ENCODE measurements at places on chromosomes 16 and 17.

- no peak for DNase-seq
These were observed 624.3 kb downstream of the MAF start for GRCh38 chr16:78976212-78976611.

DNA sequence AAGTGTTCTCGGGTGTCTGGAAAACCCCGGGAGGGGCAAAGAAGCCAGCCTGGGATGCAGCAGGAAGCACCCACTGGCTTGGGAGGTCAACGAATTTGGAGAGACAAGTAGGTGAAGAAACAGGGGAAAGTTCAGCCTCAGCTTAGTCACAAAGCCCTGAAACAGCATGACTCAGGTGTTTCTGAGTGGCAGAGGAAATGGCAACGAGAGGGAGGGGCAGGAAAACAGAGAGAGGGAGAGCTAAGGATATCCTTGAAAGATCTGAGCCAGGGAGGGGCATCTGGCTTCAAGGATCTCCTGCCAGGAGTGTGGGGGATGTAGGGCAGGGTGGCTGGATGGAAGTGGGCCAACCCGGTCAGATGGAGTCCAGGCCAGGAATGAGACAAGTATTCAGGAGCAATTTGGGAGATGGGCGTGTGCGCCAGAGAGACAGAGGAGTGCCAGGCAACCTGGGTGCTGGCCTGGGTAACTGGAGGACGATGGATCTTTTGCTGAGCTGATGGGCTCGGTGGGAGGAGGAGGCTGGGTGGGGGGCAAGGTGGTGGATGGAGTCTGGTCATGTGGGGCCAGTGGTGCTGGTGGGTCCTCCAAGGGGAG is 27.2 kb downstream of the ABCC3 start:
- no peak for DNase-seq

DNA sequence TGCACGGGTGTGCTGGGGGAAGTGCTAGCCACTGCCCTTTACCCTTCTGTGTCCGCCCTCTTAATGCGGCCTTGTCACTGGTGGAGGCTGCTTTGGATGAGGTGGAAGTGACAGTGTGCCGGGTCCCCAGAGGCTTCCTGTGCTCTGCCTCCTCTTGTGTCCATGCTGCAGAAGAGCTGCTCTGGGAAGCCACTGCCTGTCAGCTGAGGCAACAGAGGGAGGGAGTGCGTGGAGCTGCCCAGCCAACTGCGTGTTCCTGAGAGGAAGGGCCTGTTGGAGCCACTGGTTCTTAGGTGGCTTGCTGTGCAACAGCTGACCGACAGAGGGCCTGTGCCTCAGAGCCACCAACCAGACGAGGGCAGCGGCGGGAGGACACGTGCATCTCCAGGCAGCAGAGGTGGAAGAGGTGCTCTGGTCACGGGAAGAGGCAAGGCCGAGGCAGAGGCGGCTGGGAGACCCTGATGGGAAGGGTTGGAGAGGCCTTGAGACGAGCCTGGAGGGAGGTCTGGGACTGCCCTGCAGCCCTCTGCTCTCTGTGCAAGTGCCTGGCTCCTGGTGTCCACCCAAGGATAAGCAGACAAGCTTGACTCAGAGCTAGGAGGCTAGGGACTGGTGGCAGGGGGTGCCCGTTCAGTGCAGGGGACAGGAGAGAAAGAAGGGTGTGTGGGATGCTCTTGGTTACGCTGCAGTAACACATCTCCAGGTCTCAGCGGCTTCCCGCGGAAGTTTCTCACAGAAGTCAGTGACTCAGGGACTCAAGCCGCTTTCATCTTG is 25.4 kb downstream of the B9D1 start:
- DNase-seq = no peak

DNA sequence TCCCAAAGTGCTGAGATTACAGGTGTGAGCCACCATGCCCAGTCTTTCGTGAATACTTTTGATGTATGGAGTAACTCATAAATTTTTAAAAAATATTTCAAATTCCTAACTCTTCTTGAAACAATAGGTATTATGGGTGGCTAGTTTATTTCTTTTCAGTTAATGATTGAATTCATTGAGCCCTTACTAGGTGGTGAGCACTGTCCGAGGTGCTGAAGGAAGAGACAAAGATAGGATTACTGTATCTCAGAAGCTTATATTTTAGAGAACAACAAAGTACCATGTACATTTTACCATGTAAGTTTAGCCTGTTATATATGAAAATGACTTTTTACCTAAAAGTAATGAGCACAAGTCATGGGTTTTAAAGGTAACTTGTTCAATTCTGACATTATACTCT is 418.3 kb downstream of the NPIPA7 start:
- no peak for DNase-seq

- no peak for DNase-seq
These were observed 6.9 kb upstream of the C16orf78 start for GRCh38 chr16:49366669-49367068.

DNA sequence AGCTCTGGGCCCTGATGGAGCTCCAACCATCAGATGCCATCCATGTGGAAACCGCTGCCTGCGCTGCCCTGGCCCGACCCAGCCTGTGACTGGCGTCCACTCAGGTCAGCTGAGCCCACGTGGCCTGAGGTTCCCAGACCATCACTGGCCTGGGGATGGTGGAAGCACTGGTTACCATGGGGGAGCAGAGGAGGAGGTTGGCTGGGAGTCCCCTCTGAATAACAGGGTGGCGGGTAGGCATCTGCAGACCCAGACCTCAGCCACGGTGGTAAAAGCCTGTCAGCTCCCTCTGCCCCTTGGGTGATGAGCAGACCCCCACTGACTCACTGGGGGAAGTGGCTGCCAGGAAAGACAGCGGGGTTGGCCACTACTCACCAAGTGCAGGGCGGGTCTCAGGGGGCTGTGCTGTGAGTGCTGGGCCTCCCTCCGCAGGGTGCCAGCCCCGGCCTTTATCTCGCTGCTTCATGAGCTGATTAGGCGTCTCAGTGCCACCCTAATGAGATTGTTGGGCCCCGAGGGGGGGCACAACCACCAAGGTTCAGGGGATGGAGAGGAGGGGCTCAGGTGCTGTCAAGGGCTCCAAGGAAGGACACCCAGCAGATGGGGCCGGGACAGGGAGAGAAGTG is at the start of gene PDE6G:
Gene PDE6G, minus strand, starts transcription at position 425 of the 626 bp plus-strand sequence. CDS start 3,237 bp downstream, outside the sequence.
- no peak for DNase-seq

DNA sequence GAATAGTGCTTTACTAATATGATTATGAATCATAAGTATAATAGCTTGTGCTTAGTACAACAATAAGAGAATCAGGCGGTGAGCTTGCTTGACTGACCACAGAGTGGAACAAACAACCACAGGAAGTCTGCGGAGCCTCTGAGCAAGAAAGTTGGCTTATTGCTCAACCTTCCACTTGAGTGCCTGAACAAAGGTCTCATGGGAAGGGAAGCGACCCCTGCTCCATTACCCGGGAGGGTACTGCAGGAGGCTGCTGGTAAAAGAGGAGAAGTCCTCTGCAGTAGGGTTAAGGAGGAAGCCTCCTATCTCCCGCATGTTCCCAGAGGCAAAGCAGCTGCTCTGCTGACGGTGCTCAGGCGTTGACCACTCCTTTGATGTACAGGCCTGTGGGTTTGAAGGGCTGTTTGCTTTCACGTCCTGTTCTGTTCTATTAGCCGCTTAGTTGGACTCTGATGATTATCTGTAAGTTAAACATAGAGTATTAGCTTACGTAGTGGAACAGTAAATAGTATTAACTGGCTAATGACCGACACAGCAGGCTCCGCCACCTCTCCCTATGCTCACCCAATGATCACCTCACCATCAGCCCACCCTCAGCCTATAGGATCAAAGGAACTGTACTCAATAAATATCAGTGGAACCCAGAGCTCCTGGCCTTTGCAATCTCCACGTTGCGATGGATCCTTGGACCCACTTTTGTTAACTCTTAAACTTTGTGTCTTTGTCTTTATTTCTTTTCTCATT is 17.5 kb downstream of the ALOX15B start:
- no peak for DNase-seq

DNA sequence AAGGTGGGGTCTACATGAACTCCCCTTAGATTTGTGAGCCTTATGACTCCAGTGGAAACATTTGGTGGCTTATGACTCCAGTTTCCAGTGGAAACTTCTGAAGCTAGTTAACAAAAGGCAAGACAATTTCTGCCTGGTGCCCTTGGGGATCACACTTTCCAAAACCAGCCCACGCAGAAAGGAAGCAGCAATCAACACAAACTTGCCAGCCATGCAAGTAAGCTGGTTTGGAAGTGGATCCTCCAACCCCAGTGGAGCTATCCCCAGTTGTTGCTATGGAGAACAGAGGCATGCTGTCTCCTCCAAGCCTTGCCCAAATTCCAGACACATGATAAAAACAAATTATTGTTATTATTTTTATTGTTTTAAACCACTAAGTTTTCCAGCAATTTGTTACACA is 130.9 kb downstream of the CDH11 start:
- DNase-seq = no peak

DNA sequence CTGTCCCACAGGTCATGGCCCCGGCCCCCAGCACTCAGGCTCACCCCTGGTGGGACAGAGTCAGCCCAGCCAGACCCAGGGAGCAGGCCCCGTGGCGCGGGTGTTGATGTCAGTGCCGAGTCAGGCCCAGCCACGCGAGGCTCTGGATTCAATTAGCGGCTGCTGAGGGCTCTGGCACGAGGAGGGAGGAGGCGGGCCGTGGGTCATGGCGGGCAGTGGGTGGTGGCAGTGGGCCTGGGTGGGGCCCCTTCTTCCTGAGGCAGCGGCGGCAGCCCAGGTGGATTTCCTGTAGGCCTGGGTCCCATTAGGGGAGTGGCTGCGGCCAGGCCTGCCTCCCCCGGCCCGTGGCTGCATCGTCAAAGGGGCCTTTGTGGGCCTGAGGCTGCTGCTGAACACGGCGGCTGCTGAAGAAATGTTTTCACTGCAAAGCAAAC is 12.9 kb downstream of the VASN start:
- no peak for DNase-seq

DNA sequence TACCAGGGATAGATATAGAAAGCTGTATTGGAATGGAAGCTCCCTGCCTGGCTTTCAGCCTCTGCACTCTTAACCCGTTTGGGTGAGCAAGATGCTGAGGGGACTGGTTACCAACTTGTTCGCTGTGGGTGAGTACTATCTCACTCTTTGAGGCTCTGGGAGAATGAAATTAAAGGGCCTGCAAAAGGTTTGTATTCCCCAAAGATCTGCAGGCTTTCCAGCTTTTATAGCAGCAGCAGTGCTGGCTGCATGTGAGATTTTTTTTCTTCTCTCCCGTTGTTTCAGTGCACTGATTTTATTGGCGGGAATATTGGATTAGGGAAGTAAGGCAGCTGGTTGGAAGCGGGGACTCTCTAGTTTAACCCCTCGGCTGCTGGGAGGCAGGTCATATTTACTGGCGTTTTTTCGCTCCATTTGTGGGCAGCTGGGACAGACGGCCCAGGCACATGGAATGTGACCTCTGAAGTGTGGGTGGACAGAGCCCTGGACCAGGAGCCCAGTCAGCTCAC is 30.9 kb downstream of the C17orf75 start:
- DNase-seq = no peak

GRCh38 chr16:64919929-64920607 is 201.8 kb downstream of the CDH11 start:
- no peak for DNase-seq

- DNase-seq = peak; percentile 84
These were observed 14.7 kb downstream of the DLG4 start for GRCh38 chr17:7204828-7205461.

DNA sequence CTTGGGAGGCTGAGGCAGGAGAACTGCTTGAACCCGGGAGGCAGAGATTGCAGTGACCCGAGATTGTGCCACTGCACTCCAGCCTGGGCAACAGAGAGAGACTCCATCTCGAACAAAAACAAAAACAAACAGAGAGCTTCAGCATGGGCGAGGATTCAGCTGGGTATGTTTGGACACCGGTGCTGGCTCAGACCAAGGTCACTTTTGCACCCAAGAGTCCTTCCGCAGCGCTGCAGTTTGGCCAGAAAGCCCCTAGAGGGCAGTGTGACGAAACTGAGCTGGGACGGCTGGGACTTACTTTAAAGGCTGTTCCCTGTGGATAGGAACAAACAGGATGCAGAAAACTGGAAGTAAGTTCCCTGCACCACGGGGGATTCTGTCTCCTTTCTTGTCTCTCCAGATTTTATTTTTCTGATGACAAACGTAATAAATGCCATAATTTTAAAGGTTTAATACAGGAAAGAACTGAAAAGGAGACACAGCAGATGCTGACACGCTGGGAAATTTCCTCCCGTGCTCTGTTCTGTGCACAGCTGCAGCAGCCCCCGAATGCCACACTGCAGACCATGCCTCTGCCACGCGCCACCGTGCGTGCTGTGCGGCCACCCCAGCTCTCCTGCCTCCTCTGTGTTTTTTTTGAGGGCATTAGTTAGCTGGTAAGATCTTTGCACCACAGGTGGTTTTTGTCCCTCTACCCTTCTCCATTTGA is 25.2 kb upstream of the USP36 start:
- DNase-seq = no peak

DNA sequence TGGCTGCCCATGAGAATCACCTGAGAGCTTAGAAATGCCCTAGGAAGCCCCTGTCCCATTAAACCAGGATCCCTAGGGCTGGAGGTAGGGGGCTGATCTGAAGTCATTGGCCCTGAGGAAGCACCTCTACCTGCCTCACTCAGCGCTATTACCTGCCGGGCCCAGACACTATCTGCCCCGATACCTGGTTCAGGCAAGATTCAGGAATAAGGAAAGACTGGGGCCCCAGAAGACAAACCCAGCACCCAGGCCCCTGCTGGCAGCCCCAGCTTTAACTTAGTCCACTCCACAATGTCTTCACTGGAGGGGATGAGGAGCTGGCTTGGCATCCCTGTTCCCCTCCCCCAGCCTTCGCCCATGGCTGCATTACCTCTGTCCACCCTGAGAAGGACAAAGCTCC is 126.3 kb downstream of the GAS7 start:
- DNase-seq = no peak

- DNase-seq = no peak
These were observed 20.5 kb downstream of the TMEM94 start for GRCh38 chr17:75476752-75477489.

DNA sequence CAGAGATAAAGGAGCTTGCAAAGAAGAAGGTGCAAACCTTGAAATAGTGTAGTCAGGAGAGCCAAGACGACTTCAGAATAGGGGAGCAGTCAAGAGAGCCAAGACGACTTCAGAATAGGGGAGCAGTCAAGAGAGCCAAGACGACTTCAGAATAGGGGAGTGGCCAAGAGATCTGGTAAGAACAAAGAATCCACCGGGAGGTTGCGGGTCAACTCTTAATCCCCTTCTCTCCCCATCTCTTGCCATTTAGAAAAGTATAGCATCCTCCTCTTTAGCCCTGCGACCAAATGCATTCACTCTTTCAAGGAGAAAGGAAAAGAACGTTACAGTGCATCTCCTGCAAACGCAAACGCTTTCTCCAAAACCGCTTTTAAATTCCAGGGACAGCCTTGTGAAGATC is 713 bp downstream of the KNOP1 start:
- no peak for DNase-seq

DNA sequence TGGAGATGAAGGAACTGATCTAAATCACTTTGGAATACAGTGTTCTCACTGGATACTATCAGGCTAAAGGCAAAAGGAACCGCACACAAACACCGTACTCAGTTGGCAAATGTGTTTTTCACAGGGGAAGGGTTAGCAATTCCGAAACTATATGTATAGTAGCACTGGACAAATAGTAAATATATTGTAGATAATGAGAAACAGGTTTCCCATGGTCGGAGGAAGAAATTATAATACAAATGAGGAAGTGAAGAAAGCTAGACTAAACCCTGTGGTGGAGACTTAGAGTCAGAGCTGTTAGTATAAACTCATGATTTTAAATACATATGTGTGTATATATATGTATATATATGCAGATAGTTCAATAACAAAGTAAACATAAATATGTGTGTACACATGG is 414.1 kb upstream of the SALL1 start:
- no peak for DNase-seq
